ENCODE measurements at places on chromosomes 16 and 17.
A peak's percentile ranks its signal among the peaks of the same experiment; 100 is the strongest.

- no peak for DNase-seq
These were observed 15.1 kb upstream of the ATP6V0C start for GRCh38 chr16:2498531-2499253.

DNA sequence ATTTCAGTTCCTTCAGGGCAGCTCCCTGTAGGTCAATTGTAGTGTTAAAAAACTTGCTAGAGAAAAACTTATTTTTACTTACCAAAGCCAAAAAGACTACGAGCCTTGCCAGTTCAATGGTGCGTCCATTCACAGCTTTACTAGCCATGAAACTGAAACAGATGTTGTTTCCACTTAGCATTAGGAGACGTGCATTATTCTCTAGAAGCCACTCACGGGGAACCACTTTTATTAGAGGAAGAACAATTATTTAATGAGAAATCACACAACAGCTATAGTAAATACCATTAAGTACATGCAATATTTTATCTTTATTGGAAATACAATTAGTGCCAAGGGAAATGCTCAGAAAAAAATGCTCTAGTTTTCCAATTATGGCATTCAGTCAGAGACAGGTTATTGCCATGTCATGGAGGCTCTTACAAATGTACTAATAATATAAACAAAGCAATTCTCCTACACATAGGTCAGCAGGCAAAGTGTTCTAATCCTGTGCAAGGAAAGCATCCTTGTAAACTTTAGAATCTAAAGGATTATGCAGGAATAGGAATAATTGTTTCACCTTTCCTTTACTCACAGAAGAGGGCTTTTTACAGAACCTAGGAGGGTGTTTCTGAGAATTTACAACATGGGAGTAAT is 17.4 kb downstream of the LASP1NB start:
- no peak for DNase-seq

DNA sequence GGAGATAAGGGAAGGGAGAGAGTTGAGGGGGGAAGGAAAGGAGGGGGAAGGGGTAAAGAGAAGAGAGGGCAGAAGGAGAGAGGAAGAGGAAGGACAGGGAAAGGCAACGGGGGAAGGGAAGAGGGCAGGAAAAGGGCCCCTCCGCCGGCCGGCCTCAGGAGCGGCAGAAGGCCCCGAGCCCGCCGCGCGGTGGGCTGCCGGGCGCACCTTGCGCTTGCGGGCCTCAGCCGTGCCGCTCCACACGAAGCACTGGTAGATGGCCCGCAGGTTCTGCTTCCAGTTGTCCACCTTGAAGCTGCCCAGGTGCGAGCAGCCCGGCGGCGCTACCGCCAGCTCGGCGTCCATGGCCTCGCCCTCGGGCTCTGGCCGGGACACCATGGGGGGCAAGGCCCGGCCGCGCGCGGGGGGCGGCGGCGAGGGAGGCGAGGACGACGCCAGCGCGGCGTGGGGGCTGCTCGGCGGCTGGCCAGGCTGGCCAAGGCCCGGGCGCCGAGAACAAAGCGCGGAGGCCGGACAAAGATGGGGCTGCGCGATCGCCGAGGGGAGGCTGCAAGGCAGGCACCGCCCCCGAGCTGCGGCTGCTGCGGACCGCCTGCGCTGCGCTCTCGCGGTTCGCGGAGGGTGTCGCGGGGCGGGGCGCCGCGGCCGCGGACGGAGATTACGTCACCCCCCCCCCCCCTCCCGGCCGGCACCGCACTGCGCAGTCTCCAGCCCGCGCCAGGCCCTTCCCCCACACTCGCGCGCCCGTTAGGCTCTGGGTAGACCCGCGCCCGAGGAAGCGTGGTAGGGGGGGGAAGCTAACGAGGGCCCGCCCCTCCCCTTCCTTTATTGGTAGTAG is at the start of gene USP22:
Gene USP22, minus strand, starts transcription at position 554 of the 838 bp plus-strand sequence. Its CDS starts 176 bp downstream, at position 378.
- DNase-seq = no peak

GRCh38 chr17:59342681-59343131 is 11.3 kb downstream of the YPEL2 start:
- DNase-seq = no peak

- no peak for DNase-seq
These were observed 3.1 kb downstream of the HIC1 start for GRCh38 chr17:2057760-2058585.

DNA sequence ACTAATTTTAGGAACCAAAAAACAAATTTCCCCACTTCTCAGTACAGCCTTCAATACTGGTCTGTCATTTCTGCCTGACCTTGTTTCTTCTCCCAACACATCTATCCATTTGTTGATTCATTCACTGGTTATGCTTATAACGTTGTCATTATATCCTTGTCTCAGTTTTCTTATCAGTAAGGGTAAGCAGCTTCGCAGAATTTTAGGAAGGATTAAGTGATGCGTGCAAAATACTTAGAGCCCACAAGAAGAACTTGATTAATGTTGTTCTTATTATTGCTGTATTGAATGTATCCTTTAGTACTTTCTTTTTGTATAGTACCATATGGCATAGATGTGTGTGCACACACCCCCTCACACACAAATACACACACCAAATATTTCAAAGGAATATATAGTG is 403.5 kb upstream of the HSBP1 start:
- no peak for DNase-seq

GRCh38 chr17:676060-676700 is 38.5 kb downstream of the VPS53 start:
- DNase-seq = no peak

DNA sequence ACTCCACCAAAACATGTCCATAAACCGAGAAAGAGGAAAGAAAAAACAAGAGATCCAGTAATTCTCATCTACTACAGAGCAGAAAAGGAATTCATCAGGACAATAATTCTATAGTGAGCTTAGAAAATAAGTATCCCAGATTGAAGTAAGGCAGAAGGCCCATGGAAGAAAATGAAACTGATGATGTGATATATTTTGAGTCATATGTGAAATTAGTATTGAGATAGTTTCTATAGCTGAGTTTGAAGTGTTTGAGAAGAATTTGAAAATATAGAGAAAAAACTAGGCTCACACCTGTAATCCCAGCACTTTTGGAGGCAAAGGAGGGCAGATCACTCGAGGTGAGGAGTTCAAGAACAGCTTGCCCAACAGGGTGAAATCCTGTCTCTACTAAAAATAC is 19.7 kb downstream of the LUC7L3 start:
- DNase-seq = no peak

DNA sequence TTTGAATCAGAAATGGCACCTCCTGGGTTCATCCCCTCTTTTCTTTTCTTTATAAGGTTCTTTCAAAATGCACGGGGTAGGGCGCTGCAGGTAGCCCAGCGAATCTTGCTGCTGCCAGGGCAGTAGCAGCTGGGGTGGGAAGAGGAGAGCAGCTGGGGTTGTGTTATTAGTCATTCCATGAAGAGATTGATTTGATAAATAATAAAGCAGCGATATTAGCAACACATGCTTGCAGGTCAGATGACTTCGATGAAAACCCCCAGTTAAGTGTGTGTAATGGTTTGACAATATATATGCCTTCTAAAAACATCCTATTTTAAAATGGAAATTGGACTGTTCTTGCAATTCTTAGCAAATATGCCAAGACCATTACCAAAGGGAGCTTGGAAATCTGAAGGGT is 200.7 kb downstream of the CCDC182 start:
- no peak for DNase-seq

DNA sequence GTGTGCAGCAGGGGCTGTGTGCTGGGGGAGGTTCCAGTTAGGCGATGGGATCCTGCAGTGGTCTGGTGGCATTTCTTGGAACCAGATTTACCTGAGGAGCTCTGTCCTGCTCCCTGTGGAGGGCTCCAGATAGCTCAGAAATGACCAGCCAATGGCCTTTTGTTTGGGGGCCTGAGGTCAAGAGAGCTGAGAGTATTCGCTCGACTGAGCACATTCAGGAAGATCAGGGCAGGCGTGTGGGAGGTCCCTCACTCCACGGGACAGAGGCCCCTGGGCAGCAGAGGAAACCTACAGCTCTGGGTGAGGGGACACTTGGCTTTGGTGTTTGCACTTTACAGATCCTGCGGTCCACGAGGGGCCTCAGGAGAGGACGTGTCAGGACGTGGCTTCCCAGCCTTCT is 18.2 kb downstream of the DEF8 start:
- DNase-seq = no peak

DNA sequence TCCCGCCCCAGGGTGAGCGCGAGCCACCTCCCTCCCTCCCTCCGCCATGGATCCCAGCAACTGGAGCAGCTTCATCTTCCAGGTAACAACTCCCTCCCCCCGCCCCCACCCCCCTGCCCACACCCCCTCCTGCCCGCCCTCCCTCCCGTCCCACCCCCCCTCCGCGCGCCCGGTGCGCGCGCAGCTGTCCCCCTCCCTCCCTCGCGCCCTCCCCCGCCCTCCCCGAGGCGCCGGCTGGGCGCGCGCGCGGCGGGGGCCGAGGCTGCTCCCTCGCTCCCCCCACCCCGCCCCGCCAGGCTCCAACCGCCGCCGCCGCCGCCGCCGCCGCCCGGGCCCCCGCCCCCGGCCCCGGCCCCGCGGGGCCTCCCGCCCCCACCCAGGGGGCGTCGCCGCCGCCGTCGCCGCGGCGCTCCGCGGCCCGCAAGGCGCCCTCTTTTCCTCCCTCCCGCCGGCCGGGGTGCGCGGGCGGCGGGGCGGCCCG is at the start of gene MAZ:
Gene MAZ, plus strand, starts transcription at position 431 of the 481 bp plus-strand sequence. CDS start 173 bp downstream, outside the sequence.
- DNase-seq = no peak

- no peak for DNase-seq
These were observed 76.5 kb downstream of the MMD start for GRCh38 chr17:55345132-55345531.

GRCh38 chr17:9900784-9901183 is 4.3 kb downstream of the RCVRN start:
- DNase-seq = peak; percentile 75

DNA sequence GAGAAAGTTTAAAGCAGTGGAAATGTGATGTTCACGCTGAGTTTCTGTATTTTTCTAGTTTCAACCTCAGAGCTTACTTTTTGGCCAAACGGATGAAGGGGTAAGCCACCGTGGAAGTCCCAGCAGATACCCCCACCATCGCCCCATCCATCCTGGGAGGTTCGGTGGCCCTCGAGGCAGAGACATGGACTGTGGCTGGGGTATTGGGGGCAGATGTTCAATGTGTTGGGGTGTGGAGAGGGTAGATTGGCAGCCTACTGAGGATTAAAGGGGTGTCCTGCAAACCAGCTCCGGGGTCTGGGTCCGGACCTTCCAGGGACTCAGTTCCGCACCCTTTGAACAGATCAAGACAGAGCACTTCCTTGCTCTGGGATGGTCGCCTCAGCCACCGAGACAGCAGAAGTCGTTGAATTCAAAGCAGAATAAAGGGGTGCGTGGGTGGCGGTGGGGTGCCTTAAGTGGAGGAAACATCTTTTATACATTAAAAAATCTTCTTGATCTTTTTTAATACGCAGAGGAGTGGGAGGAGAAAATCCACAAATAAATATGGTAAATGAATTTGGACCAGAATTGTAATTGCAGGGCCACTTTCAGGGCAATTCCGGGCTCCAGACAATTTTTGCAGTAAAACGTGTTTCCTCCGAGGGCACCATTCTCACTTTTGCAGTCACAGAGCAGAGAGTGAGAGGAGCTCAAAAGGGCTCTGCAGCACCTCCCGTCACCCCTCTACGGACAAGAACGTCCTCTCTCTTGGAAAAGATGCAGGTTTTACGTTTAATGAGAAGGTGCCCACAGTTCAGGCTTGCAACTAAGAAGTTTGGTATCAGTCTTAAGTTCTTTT is 8.2 kb upstream of the CBX8 start:
- no peak for DNase-seq

GRCh38 chr16:57756424-57757325 is 21.1 kb downstream of the KATNB1 start:
- DNase-seq = no peak

- no peak for DNase-seq
These were observed 17.3 kb downstream of the LLGL2 start for GRCh38 chr17:75542728-75543336.

GRCh38 chr17:77209330-77209748 is 68.6 kb downstream of the SEC14L1 start:
- no peak for DNase-seq

DNA sequence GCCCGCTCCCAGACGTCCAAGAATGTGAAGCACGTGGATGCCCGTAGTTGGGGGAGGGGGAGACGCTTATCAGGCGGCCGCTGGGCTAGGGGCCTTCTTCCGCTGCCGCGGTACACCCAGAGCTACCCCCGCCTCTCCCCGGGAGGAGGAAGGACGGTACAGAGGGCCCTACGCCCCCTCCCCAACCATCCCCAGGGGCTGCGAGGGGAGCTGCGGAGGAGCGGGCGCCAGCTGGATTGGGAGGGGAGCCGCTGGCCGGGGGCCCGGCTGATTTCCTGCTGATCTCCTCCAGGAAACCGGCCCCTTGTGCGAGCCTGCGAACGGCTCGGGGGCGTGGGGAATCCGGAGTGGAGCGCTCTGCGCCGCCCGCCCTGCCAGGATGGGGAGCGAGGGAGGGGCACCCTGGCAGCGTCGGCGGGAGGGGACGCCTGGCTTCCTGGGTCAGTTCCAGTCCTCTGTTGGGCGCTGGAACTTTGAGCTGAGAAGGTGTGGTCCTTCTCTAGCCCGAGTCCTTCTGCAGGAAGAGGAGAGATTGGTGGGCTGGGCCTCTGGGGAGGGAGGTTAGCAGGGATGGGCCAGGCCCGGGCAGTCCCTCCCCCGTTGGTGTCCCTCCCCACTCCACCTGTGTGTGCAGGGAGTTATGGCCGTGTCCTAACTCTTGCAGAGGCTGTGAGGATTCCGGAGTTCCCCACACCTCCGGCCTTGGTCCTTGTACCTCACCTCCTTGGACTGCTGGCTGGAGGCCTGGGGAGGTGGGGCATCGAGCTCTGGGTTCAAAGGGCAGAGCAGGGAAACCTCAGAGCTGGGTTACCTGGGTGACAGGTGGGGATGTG is 19.2 kb downstream of the GJD3 start:
- DNase-seq = peak; percentile 50

GRCh38 chr16:66661210-66661560 is 35.4 kb downstream of the CMTM4 start:
- no peak for DNase-seq

DNA sequence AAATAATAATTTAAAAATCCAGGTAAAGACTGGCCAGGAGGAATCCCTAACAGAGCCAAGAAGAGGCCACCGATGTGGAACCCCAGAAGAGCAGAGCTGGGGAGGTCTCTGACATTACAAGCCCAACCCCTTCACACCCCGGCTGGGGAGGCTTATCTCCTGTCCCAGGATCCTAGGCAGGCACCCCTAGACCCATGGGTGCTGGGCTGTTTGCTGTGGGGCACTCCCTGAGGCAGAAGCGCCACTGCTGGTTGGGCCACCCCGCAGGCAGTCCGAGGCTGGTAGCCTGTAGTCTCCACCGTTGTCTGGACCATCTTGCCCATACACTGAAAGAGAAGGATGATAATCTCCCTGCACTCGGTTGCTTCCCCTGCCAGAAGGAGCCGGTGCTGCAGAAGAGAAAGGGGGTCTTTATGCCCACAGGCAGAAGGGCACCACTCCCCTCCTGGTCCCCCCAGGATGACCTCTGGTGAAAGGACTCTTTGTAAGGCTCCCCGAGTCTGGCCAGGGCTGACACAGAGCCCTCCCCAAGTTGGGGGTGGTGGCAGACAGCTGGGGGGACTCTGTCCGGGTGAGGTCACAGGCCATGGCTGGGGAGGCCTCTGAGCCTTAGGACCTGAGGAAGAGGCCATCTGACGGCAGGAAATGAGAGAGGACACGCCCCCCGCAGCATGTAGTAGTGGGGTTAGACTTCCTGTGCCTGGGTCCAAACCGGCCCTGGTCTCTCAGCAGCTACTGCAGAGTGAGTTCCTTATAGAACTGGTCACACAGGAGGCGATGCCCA is 34.2 kb downstream of the CFAP20 start:
- no peak for DNase-seq

All from RPMI7951 (cell line).